ENCODE measurements at places on chromosomes 16 and 17. TPM values are rescaled to one million over a fixed set of nuclear protein-coding genes. Genes with fewer than 3 reads are reported as not detected.

- DNase-seq, result no peak
Measured at GRCh38 chr17:50642722-50643656, 8.3 kb downstream of the ABCC3 start.

- DNase-seq, result no peak
Measured at GRCh38 chr17:82287868-82288801, 14.6 kb upstream of the CSNK1D start.

- DNase-seq, result no peak
Measured at GRCh38 chr17:51598824-51599223, 338.5 kb downstream of the UTP18 start.

Gene GRIN2C
- polyA plus RNA-seq, result 0.21 TPM

DNA sequence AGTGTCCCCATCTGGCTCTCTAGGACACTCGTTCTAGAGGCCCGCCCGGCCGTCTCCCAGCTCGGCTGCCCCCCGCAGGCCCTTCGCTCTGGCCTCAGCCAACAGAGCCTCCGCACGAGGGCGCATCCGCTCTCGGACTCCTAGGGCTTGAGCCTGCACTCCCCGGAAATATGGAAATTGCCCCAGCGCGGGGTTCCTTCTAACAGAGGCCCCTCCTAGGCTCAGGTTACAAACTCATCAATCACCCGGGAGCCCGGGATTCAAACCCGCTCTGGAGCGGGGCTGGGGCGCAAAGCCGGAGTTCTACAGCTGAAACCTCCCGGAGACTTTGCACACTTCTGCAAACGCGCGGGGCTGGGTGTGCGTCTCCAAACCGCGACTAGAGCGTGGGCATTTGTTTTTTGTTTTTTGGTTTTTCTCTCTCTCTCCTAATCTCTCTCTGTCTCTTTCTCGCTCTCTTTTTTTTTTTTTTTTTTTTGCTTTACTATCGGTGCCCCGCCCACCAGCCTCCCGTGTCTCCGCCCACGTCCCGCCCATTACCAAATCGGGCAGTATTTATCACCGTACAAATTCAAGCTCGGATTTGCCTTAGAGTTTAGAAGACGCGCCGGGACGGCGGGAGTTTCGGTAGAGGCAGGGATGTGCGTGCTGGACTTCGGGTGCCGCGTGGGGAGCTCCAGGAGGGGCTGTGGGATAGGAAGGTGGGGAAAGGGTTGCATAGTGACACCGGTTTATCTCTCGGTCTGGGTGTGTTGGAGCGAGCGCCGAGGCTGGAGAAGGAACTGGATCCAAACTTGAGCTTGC, 2.4 kb upstream of the FOXL1 start:
- DNase-seq, result peak; percentile 89

Gene RAB11FIP3
- polyA plus RNA-seq, result 83.5 TPM

GRCh38 chr16:52068447-52069074, 478.4 kb downstream of the TOX3 start:
- peak; percentile 26 for DNase-seq

Gene CCL7
- polyA plus RNA-seq, result not detected

Gene CHRNE
- polyA plus RNA-seq, result 1.7 TPM

Gene G6PC1
- 4.2 TPM for polyA plus RNA-seq

DNA sequence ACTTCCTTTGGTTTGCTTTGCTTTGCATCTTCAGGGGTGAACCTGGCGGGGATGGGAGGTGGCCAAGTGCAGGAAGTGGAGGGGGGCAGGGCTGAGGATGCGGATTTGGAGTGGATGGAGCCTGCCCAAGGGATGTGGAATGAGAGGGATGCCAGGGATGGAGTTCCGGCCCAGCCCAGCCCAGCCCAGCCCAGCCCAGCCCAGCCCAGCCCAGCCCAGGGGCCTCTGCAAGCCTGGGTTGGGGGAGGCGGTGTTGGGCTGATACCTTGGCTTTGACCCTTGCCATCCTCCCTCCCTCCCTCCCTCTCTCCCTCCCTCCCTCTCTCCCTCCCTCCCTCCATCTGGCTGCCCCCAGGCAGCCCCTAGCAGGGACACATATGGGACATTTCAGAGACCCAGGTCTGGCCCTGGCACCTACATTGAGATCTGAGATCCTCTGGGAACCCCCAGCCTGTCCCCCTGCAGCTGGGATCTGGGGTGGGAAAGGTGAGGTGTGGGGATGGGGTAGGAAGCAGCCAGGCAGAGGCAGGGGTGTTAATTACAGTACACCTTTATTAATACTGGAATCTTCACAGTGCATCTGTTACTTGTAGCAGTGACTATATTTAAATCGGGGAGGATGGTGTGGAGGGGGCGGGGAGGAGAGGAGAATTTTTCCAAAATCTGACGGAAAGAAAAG, 14.5 kb downstream of the IL34 start:
- no peak for DNase-seq

Gene LRRC75A
- polyA plus RNA-seq, result 4.3 TPM

DNA sequence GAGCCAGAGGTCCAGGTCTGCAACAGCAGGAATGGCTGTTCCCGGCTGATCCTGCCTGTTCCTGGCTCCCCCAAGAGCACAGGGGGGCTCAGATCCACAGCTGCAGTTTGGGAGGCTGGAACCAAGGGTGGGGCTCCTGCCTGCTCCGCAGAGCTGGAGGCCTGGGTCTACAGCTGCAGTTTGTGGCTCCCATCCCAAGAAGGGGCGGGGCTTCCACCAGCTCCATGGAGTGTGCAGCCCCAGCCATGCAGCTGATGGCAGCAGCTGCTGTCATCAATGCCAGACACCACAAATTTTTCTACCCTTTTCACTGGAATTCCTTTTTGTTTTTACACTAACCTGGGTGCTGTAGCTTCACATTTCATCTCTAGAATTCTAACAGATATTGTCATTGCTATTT, 135.4 kb upstream of the KIF2B start:
- DNase-seq, result no peak

- no peak for DNase-seq
Measured at GRCh38 chr17:57142925-57143324, 57.9 kb downstream of the AKAP1 start.

Gene ANKS4B
- polyA plus RNA-seq, result 4.5 TPM

GRCh38 chr17:19873346-19873745, 5.6 kb upstream of the ULK2 start:
- no peak for DNase-seq

DNA sequence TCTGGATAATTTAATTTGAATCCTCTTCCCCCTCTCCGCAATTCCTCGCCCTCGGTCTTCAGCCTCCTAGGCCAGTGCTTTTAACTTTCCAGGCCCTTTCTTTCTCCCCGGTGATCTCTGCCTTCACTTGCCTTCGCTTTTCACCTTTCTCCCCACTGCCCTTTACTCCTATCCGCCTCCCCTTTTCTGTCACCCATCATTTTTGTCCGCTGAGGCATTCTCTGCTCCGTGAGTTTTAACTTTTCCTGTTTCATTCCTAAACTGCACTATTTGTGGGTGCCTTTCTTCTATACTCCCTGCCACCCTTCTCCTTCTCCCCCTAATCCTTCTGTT, 729 bp downstream of the LONP2 start:
- no peak for DNase-seq

GRCh38 chr16:53563426-53563825, 60.4 kb upstream of the AKTIP start:
- DNase-seq, result no peak

Gene MC1R
- 2.9 TPM for polyA plus RNA-seq

DNA sequence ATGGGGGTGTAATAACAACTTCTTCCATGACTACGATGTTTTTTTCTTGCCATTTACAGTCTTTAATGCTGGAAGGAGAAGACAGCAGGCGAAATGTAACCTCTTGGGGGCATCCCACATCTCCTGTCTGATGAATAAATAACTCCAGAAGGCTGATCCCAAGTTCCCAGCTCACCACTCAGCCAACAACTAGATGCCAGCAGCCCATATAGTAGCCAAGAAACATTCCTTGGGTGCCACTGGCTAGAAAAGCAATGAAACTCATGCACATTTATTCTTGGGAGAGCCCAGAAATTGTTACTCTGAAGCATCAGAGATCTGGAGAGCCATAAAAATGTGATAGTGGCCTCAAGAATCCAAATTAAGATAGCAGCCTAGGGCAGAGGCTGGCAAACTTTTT, 22.7 kb upstream of the TMEM101 start:
- DNase-seq, result no peak

- DNase-seq, result no peak
Measured at GRCh38 chr17:78716814-78717393, 65.2 kb downstream of the CYTH1 start.

DNA sequence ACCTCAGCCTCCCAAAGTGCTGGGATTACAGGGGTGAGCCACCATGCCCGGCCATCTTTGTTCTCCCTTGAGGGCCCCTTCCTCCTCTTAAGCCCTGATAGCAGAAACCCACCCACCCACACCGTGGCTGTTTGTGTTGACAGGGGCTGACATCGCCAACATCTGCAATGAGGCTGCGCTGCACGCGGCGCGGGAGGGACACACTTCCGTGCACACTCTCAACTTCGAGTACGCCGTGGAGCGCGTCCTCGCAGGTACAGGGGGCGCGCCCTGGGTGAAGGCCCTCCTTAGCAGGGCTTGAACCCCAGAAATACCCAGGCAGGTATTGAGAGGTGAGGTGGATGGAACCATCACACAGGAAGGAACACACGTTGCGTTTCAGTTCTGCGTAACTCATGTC, 12.6 kb upstream of the RPL13 start:
- no peak for DNase-seq

Gene COIL
- 34.4 TPM for polyA plus RNA-seq

DNA sequence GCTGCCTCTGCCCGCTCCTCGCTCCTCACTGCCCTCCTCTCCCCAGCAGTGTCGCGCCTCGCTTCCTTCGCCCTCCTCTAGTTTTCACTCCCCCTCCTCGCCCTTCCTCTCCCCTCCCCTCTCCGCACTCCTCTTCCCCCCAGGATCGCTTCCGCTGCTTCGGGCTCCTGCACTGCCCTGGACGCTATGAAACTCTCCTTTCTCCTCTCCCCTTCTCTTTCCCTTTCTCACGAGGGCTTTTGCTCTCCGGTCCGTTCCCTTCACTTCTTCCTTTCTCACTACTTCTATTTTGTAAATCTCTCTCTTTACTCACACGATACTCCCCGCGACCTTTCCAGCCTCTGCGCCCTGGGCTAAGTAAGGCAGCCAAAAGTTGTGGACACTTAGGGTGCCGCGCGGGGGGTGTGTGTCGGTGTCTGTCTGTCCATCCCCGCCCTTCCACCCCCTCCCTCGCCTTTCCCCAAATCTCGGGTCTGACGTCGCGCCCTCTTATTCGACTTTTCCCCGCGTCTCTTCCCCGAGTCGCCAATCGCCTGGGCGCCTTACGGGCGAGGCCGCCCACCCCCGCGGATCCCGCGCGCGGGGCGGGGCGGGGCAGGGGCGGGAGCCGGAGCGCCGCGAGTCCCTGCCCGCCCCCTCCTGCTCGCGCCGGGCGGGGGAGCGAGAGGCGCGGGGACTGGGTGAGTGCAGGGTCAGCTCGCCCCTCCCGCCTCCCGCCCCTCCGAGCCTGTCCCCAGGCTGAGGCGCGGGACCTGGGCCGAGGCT, at the start of gene IRX3:
IRX3 (minus strand) TSS at position 422 of the 765 bp plus-strand sequence. CDS start 737 bp downstream, outside the sequence.
- DNase-seq, result no peak

Gene CBLN1
- polyA plus RNA-seq, result 0.35 TPM

GRCh38 chr16:11312718-11313492, 31.8 kb upstream of the PRM1 start:
- DNase-seq, result no peak

DNA sequence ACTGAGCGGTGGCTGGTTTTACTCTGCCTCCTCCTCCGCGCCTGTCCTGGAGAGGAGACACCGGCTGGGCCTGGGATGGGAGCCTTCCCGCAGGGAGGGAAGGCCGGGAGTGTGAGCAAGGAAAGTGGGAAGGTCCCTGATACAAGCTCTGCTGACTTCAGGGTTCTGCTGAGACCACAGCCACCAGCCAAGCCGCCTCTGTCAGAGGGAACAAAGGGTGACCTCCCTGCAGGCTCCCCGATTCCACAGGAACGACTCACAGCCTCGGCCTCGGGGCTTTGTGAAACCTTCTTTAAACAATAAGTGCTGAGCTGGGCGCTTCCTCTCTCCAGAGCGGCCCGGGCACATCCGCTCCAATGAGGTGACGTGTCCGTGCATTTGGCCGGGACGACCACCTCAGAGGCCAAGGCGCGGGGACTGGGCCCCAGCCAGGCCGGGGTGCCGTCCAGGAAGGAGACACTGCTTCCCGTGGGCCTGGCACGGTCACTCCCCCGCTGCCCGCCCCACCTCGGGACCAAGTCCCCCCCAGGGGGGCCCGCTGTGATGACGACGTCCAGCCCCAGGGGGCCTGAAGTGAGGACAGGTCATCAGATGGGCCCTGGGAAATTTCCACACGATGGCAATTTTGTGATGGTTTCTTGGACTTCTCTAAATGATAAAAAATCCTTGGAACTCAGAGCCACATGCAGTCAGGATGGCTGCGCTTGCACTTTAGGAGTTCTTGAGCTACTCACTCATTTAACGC, 11.8 kb upstream of the CIBAR2 start:
- DNase-seq, result no peak

DNA sequence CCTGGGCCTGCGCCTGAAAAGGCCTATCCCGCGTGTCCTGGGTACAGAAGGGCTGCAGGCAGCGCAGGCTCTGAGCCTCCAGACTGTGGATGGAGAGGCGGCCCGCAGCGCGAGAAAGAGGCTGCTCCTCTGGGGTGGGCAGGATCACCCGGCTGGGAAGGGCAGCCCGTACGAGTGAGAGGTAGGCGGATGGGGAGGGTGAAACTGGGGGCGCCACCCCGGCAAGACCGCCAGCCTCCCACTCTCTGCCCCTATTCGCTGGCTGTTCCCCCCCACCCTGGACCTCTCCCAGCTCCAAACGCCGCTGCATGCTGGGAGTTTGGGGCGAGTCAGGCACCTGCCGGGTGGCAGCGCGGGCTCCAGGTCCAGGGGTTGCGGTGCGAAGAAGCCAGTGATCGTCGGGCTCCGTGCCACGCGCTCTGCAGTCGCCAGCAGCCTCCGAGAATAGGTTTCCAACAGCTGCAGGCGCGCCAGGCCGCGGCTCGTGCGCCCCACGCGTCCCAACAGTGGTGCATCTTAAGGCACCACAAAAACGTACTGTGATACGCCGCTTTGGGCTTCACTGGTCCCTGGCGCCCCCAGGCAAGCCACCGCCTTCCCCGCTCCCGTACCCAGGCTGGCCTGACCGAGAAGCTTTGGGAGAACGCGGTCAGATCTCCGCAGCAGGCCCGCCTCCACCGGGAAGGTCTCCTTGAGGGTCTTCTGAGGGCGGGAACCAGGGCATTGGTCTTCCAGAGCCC, 1.1 kb downstream of the NOXO1 start:
- no peak for DNase-seq

DNA sequence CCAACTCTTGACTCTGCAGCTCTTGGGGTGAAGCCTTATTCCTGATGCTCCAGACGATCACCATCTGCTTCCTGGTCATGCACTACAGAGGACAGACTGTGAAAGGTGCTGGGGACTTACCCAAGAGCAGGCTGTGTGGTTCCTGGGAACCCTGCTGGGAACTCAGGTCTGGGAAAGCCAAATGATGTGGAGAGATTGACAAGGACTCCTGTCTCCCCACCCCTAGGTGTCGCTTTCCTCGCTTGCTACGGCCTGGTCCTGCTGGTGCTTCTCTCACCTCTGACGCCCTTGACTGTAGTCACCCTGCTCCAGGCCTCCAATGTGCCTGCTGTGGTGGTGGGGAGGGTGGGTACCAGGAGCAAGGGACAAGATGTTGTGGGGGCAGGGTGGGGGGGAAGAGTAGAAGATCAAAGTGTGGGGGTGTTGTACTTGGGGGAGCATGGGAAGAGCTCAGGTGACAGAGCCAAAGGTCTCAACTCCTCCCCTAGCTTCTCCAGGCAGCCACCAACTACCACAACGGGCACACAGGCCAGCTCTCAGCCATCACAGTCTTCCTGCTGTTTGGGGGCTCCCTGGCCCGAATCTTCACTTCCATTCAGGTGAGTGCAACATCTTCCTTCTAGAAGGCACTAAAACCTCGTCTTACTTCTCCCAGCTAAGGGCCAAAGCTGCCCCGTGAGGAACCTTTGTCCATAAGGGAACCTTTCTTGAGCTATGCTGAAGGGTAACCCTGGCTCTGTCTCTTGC, 3.0 kb downstream of the SOX15 start:
- DNase-seq, result no peak

Gene GDPD3
- 8.9 TPM for polyA plus RNA-seq

Gene MLKL
- polyA plus RNA-seq, result 4.0 TPM

All from right renal pelvis (tissue), 4 donors.